Ureter (tissue), 1 donor: ENCODE measurements at places on chromosomes 16 and 17. TPM values are rescaled to one million over a fixed set of nuclear protein-coding genes. Genes with fewer than 3 reads are reported as not detected.

ABCC11 gene
- 1.7 TPM for total RNA-seq

CLEC3A gene
- total RNA-seq: not detected

DNA sequence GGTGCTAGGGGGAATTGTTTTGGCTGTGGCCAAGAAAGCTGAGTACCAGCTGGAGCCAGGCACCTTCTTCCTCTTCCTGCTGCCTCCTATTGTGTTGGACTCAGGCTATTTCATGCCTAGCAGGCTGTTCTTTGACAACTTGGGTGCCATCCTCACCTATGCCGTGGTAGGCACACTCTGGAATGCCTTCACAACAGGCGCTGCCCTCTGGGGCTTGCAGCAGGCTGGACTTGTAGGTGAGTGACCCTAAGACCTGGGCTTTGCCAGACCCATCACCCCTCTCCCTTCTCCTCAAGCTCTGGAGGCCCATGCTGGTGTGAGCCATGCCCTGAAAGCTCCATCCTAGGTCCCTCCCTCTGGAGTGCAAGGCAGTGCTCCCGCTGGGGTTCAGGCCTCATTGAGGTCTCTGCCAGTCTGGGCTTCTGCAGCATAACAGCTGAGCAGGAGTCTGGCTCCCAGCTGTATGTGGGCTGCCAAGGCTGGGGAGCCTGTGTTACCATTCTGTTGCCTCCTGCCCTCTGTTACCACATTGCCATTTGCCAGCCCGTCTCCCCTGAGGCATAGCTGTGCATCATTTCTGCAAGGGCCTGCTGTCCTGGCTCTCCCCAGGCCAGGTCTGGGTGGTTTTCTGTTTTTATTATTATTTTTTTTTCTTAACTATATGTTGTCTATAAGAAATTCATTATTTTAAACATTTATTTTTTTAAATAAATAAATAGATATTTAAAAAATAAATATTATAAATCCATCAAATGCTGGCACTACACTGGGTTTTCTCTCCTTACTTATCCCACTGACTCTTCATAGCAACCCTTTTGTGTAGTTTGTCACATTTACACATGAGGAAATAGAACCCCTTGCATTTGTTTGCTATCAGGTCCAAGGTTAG, 4.1 kb downstream of the SLC9A5 start:
- no peak for DNase-seq

DNA sequence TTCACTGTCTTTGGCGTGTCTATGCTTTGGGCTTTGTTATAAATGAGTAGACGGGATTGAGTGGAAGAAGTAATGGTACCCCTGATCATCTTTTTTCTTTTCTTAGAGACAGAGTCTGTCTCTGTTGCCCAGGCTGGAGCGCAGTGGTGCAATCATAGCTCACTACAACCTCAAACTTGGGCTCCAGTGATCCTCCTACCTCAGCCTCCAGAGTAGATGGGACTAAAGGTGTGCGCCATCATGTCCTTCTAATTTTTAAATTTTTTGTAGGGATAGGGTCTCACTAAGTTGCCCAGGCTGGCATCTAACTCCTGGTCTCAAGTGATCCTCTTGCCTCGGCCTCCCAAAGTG, 14.9 kb upstream of the GPRC5B start:
- no peak for DNase-seq

- DNase-seq: no peak
Measured at GRCh38 chr17:40541060-40541872, 24.0 kb downstream of the CCR7 start.

GRCh38 chr17:66255112-66255511, 25.9 kb upstream of the APOH start:
- DNase-seq: peak; percentile 52

- DNase-seq: no peak
Measured at GRCh38 chr16:11788914-11789313, 8.1 kb downstream of the ZC3H7A start.
